Left kidney (tissue), 8 donors: ENCODE measurements at places on chromosomes 7 and 10.

DNA sequence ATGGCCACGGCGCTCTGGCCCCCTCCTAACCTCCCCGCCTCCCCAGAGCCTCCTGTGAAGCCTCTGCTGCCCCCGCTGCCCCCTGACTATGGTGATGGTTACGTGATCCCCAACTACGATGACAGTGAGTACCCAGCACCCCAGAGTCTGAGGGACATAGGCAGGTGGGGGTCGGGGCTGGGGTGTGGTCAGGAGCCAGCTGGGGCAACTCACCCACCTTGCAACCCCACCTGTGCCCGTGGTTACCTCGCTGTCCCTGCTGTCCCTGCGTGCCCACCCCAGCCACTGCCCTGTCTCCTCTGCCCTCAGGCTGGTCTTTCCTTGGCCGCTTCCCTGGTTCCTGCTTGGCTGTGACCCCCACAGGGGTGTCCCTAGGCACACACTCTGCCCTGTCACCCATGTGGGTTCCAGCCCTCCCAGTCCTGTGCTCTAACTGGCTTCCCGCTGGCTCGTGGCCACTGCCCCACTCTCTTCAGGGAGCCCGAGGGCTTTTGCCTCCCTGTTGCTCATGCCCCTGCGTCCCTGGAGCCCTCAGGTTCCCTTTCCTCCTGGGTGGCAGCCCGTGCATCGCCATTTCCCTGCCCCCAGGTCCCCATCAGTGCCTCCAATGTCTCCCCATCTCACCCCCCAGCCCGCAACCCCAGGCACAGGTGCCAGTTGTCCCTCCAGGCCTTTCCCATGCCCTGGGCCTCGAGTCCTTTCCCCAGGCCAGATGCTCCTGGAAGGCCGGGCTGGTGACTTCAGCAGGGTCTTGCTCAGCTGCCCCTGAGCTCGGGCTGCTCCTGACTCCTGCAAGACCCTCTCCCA lies 4.0 kb downstream of the AEBP1 start:
- no peak for DNase-seq

GRCh38 chr7:106258789-106259188 lies 26.0 kb downstream of the NAMPT start:
- no peak for DNase-seq

GRCh38 chr10:94456942-94457341 lies 54.6 kb downstream of the TBC1D12 start:
- no peak for DNase-seq

GRCh38 chr7:156128496-156128895 lies 316.2 kb upstream of the SHH start:
- DNase-seq = no peak

GRCh38 chr10:108000365-108000764 lies 835.9 kb upstream of the SORCS1 start:
- no peak for DNase-seq

GRCh38 chr7:121062671-121063279 lies 74.3 kb downstream of the CPED1 start:
- no peak for DNase-seq
